Stimulated activated CD8-positive, alpha-beta memory T cell treated with anti-CD3 and anti-CD28 coated beads, Interleukin-15, amount 100 ng/mL, for 4 hours (primary cell): ENCODE measurements at places on chromosomes 2 and 18.

DNA sequence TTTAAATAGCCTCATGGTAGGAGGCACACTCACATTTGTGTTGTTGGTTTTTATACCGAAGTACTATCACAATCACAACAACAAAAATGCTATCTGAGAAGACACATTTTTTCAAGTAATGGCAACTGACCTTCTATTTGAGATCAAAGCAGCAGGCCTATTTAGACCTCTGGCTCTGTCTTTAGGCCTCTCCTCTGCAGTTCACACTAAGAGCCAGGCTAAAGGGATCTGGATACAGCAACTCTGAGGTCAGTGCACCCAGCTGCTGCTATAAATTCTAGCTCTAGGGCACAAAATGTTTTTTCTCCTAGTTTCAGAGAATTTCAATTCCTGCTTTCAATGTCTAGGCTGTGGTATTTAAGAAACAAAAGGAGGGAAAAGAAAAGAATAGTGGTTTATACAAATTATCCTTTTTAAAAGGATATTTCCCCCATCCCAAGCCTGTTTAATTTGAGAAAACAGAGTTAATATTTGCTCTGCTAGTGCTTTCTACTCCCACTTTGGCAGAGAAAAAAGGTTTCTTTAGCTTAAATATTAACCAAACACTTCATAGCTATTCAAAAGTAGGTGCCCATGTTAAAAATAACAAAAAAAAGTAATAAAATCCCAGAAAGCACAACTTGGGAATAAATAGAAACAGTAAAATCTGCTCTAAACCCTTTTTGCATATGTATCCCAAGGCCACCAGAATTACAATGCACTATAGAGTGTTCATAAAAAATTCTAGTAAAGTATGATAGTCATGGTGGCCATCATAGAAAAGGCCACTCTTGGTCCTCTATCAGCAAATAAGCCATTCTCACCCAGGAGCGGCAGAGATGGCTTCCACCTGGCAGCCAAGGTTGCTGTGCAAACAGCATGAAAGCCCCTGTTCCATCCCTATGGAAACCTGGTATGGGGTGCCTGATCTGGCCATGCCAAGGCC is 293.6 kb upstream of the SESTD1 start:
- DNase-seq: no peak

- DNase-seq: no peak
Observed at GRCh38 chr2:232333361-232334135, 45.0 kb upstream of the ALPP start.

DNA sequence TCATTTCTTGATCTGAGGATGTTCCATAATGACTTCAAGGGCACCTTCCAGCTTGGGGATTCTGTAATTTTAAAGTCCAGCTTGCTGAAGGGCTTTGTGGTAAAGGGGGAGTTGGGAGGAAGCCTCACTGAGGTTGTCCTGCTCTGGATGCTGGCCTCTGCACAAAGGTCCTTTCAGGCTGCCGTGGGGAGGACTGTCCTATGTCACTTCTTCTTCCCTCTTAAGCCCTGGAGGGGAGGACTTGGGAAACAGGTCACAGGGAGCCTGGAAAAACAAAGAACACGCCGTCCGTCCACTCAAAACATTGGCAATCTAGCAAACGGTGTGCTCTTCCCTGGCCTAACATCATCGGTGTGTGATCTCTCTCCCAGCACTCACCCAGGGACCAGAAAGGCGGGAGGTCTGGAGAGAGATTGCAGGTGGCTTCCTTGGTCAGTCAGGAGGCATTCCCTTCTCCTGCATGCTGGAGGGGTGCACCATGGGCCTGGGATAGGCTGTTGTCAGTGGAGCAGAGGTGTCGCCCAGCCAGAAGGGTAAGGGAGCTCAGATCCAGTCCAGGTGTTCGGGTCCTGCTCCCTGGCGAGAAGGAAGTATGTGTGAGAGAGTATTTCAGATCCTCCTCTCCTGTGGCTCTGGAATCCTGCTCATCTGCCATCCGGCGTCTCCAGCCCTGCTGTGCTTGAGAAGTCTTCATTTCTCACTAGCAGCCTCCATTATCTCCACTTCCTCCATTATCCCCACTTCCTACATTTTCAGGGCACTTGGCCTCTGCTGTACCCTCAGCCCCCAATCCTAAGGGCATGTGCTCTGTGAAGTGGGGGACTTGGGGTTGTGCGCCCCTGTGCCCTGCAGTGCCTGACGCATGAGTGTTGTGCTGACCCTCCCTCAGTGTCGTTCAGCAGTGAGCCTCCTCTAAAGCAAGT is 20.1 kb downstream of the ASAP2 start:
- DNase-seq: no peak

- DNase-seq: no peak
Observed at GRCh38 chr2:157874997-157875640, 1.0 kb downstream of the ACVR1 start.

DNA sequence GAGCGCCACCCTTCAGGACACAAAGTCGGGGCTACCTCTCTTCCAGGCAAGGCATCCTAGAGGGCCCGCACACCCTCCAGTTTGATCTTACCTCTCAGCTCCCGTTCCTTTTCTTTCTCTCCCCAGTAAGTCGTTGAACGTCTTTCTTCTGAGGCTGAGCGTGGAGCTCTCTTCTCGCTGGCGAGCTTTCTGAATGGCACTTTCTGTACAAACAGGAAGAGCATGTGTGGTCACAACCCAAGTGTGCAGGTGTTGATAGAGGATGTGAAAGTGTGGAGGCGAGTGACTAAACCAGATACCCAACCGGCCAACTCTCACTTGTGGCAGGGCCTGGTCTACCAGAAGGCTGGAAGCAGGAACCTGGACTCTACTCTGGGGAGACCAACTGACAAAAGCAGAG is at the start of gene AFF3:
Gene AFF3, minus strand, starts transcription at position 198 of the 400 bp plus-strand sequence. CDS start 38,136 bp downstream, outside the sequence.
- no peak for DNase-seq

DNA sequence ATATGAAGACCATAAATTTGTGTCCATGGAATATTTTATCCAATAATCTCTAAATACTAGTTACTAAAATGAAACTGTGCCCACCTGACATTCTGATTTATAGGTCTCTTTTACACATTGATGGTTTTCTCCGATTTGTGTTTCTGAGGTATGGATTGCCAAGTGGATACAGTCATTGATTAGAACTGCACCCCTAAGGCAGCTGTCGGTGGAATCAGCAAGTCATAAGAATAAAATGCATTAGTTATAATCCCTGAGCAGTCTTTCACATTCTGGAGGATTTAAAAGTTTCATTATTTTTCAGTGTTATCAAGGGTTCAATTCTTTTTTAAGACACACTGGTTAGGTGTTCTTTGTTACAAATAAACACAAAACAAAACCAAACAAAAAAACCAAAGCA is 6.0 kb downstream of the CAVIN2 start:
- DNase-seq: no peak

- no peak for DNase-seq
Observed at GRCh38 chr18:77487951-77488740, 238.5 kb downstream of the GALR1 start.

DNA sequence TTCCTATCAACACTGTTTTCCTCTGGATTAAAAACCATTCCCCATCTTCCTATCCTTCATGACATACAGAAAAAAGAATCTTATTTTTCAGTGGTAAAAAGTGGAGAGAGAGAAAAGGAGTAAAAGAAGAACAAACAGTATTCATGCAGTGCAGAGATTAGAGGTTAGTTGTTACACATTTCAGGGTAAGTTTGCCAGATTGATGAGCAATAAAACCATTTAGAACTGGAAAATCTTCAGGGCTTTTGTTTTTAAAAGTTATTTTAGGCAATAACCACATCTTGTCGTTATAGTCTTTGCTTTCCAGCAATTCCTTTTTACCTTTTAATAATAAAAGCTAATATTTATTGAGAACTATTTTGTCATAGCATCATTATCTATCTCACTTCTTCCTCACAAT is 104.5 kb downstream of the GPD2 start:
- DNase-seq: no peak

GRCh38 chr2:64770137-64770780 is 116.5 kb upstream of the SERTAD2 start:
- DNase-seq: no peak

GRCh38 chr2:5594249-5594695 is 97.9 kb upstream of the SOX11 start:
- DNase-seq: no peak

GRCh38 chr2:54879032-54879431 is 155.6 kb downstream of the EML6 start:
- DNase-seq: no peak

GRCh38 chr2:121360566-121361300 is 75.7 kb upstream of the TFCP2L1 start:
- DNase-seq: no peak

GRCh38 chr2:151833984-151834383 is 5.8 kb upstream of the ARL5A start:
- no peak for DNase-seq

GRCh38 chr2:44916291-44916690 is 25.2 kb upstream of the SIX3 start:
- no peak for DNase-seq

GRCh38 chr2:108460345-108461037 is 11.5 kb downstream of the GCC2 start:
- DNase-seq: no peak

- no peak for DNase-seq
Observed at GRCh38 chr18:32328379-32328778, 138.5 kb downstream of the MEP1B start.

- DNase-seq: no peak
Observed at GRCh38 chr18:72727038-72727655, 140.6 kb downstream of the NETO1 start.

DNA sequence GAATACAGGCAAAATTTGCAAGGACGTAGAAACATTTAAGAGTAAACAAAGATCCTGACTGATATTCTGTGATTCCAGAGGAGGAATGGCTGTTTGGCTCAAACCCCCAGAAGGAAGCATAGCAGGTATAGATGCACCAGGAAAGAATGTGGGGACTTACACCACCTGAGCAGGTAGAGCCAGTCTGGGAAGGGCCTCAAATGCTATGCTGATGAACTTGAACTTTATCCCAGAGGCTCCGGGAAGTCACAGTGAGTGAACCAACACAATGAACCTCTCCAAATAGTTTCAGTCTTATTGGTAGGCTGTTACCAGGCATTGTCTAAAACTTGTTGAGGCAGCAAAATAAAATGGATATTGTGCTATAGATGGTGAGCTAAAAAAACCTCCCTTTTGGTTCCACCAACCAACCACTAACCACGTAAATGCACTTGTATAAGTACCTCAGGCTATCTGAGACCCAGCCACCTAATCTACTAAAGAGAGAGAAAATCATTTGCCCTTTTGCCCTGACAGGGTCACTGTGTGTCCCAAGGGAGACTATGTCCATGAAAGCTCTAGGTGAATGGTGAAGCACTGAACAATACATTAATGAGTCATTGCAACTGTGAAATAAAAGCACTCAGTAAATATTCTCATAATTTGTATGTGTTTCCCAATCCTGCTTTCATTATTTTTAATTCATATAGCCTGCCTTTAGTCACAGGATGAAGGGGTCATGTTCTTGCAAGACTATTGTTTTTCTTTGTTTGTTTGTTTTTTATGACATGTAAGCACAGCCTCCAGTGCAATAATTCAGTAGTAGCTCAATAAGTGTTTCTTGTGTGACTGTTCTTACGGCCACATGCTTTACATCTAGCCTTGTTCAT is 911.6 kb downstream of the EPHA4 start:
- DNase-seq: no peak

GRCh38 chr18:26307161-26307773 is 81.0 kb downstream of the TAF4B start:
- no peak for DNase-seq
